ENCODE measurements at places on chromosomes 5 and 9.

DNA sequence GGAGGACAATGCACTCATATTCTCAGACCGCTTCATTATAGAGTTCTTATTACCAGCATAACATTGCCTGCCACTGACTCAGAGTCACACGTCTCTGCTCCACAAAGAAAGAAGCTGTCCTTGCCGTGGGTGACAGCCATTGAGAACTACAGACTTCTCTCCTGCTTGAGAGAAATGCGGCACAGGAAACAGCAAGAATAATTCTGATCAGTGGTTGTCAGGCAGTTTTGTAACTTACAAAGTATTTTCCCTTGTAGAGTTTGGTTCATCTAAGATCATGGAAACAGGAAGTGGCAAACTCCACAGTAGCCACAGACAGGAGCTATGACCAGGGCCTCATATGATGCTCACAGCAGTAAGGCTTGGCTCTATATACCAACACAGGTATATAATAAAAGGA lies 47.0 kb downstream of the KCNV2 start:
- peak; percentile 0 for DNase-seq

GRCh38 chr9:33354651-33355211 lies 47.6 kb downstream of the AQP7 start:
- no peak for DNase-seq

- DNase-seq: no peak
Observed at GRCh38 chr5:82894716-82895115, 182.5 kb downstream of the TMEM167A start.

DNA sequence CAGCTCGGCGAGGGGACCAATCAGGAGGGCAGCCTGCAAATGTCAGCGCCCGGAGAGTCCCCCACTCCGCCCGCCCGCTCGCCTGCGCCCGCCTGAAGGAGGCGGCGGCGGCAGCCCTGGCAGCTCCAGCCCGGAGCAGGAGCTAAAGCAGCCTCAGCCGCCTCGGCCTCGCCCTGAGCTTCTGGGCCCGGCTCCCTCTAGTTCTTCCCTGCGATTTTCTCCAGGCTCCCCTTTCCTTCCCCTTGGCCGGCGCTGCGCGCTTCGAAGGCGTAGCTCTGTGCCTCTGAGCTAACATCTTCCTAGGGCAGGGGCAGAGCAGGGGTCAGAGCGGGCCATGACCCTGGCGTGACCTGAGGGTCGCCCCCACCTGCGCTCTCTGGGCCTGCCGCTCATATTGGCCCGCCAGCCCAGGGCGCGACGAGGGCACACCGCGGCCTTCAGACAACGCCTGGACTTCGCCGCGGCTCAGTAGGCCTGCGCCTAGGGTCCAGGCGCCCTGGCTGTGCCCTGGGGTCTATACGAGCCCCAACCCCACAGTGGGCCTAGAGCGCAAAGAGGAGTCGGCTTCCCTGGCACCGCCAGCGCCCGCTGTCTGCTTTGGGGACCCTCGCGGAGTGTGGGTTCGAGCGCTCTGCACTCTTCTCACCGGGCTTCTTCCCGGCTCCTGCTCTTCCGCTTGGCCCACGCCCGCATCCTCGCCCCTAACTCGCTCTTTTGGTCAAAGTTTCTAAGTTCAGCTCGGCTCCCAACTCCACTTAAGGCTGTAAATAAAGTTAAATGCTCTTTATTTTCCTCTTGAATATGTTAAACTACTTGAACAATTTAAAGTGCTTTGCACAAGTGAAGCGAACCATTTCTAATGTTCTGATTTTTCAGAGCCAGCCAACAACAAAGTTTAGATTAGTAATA lies 504 bp upstream of the OTP start:
- no peak for DNase-seq

- no peak for DNase-seq
Observed at GRCh38 chr5:39570403-39571027, 145.7 kb upstream of the DAB2 start.
